ENCODE measurements at places on chromosomes 2 and 18. TPM values are rescaled to one million over a fixed set of nuclear protein-coding genes. Genes with fewer than 3 reads are reported as not detected.

The LRATD1 gene
- not detected for total RNA-seq

The TFCP2L1 gene
- 0.06 TPM for total RNA-seq

The VWC2L gene
- total RNA-seq, result not detected

The STEAP3 gene
- not detected for total RNA-seq

The NYAP2 gene
- 0.06 TPM for total RNA-seq
